Thoracic aorta (tissue), 2 donors: ENCODE measurements at places on chromosomes 7 and 10. TPM values are rescaled to one million over a fixed set of nuclear protein-coding genes. Genes with fewer than 3 reads are reported as not detected.
A peak's percentile ranks its signal among the peaks of the same experiment; 100 is the strongest.

DNA sequence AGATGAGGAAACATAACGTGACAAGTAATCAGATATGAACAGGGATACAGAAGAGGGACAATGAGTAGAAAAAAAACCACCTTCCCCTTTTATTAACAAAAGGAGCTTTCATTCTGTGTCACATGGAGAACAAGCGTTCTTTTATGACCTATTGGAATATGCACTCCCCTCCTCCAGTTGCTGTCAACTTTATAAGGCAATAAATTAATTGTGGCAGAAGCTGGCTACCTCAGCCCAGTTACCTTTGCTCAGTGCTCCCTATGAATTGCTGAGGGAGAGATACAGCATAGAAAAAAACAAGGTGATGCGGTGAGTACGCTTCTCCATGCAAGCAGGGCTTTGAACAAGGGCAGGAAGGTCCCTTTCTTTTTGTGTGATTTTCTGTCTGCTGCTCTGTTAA lies at the start of gene MGAM2:
MGAM2 (plus strand) TSS at position 220 of the 400 bp plus-strand sequence. CDS start 5,156 bp downstream, outside the sequence.
- no peaks in the 10 kb centered on the region for H3K27me3 ChIP-seq
- DNase-seq = no peak
- H3K4me3 ChIP-seq = no peak within 1 kb of the TSS
- H3K4me1 ChIP-seq = no peaks in the 10 kb centered on the region
- no peak within 1 kb of the TSS for H3K27ac ChIP-seq

DNA sequence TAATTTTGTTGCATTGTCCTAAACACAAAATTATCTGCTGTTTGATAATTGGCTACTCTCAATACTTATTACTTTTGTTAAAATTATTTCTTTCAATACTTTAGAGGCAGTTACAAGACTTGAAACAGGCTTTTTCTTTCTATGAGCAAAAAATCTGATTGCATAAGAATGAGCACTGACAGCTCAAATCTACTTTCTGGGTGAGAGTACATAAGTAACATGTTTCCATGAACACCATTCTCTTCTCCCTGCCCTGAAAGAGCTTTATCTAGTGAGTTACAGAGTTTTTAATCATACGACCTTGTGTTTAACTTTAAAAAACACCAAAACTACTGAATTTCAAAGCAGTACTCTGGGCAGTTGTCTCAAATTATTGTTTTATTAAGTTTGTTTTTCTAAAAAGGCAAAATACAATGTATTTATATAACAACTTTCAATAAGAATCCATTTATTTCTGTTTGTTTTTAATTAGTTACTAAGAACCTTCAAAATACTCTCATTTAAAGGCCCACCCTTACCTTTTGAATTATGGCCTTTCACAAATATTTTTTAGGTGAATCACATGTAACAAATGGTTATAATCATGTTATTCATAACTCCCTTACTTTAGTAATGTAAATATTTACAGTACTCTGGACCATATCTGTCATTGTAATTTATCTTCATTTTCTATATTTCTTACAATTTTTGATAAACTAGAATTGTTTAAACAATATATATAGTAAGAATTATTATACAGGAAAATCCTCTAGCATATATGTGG lies 23.0 kb upstream of the TFAM start:
- no peak for DNase-seq
- H3K27ac ChIP-seq = no peak overlapping the region
- H3K27me3 ChIP-seq = no peaks in the 10 kb centered on the region
- peaks cover 3% of the 10 kb centered on the region for H3K4me1 ChIP-seq
- no peak overlapping the region for H3K4me3 ChIP-seq

OLAH gene
- 2.5 TPM for total RNA-seq

NME8 gene
- total RNA-seq = not detected

- H3K27me3 ChIP-seq = no peaks in the 10 kb centered on the region
- no peak overlapping the region for H3K27ac ChIP-seq
- no peak for DNase-seq
- peaks cover 5% of the 10 kb centered on the region for H3K4me1 ChIP-seq
- no peak overlapping the region for H3K4me3 ChIP-seq
- peaks cover 14% of the 10 kb centered on the region for H3K36me3 ChIP-seq
Measured at GRCh38 chr7:92042056-92042737, 92.1 kb downstream of the CYP51A1 start.

GRCh38 chr7:110358028-110358427 lies 732.9 kb upstream of the LRRN3 start:
- no peak overlapping the region for H3K4me3 ChIP-seq
- H3K4me1 ChIP-seq = no peaks in the 10 kb centered on the region
- no peak overlapping the region for H3K27ac ChIP-seq
- no peaks in the 10 kb centered on the region for H3K36me3 ChIP-seq

- H3K4me3 ChIP-seq = no peak overlapping the region
- peaks cover 12% of the 10 kb centered on the region for H3K36me3 ChIP-seq
- H3K4me1 ChIP-seq = peaks cover 22% of the 10 kb centered on the region
- H3K27me3 ChIP-seq = no peaks in the 10 kb centered on the region
Measured at GRCh38 chr7:783556-784490, 48.5 kb upstream of the SUN1 start.

- H3K4me1 ChIP-seq = no peaks in the 10 kb centered on the region
- no peak overlapping the region for H3K27ac ChIP-seq
- no peaks in the 10 kb centered on the region for H3K36me3 ChIP-seq
Measured at GRCh38 chr7:93310346-93310745, 78.2 kb downstream of the VPS50 start.

ENTPD1 gene
- 32.1 TPM for total RNA-seq

CYP2C18 gene
- total RNA-seq = not detected

GRCh38 chr10:35913628-35914027 lies 271.5 kb upstream of the FZD8 start:
- no peak overlapping the region for H3K4me3 ChIP-seq
- H3K4me1 ChIP-seq = peaks cover 8% of the 10 kb centered on the region
- H3K27ac ChIP-seq = no peak overlapping the region
- no peaks in the 10 kb centered on the region for H3K27me3 ChIP-seq

BMPR1A gene
- total RNA-seq = 130 TPM

DNA sequence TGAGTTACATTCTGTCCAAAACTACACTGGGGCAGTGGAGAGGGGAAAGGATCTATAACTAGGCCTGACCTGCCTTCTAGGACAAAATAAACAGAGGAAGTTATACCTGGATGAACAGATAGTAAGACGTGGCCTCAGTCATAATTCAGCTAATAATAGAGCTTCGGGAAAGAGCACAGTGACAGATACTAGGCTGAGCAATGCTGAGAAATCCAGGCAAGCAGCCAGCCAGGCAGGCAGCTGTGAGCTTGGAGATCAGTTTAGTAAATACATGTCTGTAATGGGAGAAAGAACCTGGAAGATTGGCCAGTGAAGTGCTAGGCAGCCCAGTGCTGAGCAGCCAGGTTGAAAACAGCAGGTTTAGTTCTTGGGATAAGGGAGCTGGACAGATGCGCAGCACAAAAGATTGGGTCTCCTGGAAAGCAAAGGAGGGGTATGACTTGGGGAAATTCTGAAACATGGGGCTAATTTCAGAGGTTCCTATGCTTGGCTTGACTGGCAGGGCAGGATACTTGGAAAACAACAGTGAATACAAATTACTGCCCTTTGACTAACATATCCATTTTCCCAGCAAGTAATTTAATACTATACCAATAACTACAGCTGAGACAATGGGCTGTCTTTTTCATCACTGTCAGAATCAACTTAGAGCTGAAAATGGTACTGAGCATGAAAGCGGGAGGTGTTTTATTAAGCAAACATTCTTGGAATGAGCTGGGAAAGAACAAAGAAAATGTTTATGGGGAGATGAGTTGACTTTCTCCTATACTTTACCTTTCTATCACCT lies 140.8 kb downstream of the DGKB start:
- H3K4me1 ChIP-seq = no peaks in the 10 kb centered on the region
- no peaks in the 10 kb centered on the region for H3K27me3 ChIP-seq
- no peaks in the 10 kb centered on the region for H3K36me3 ChIP-seq
- H3K4me3 ChIP-seq = no peak overlapping the region

ITPRID1 gene
- not detected for total RNA-seq

DNA sequence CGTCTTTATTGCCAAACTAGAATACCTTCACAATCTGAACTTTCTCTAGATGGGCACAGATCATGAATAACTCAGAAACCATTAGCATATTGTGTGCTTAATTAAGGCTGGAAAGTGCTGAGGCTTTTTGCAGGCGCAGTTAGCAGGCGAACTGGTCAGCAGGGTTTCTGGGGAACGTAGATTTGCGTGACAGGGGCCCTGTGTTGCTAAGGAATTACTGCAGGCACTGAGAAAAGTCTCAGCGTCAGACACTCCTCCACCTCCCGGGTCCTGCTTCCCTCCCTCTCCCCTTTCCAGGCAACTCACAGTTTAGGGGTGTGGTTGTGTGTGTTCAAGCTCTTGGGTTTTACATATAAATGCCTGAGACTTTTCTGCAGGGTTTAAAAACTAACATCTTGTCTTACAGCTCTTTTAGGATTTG lies 2.2 kb downstream of the MAP3K8 start:
- no peak for DNase-seq
- peak overlapping the region; percentile 98 for H3K27ac ChIP-seq
- H3K4me1 ChIP-seq = peaks cover 32% of the 10 kb centered on the region
- H3K36me3 ChIP-seq = peaks cover 10% of the 10 kb centered on the region
- peak overlapping the region; percentile 97 for H3K4me3 ChIP-seq

LAMB4 gene
- total RNA-seq = 0.14 TPM

ARMC3 gene
- not detected for total RNA-seq

ZNF394 gene
- total RNA-seq = 54.9 TPM

OGDHL gene
- not detected for total RNA-seq

HELLS gene
- 4.9 TPM for total RNA-seq

DNA sequence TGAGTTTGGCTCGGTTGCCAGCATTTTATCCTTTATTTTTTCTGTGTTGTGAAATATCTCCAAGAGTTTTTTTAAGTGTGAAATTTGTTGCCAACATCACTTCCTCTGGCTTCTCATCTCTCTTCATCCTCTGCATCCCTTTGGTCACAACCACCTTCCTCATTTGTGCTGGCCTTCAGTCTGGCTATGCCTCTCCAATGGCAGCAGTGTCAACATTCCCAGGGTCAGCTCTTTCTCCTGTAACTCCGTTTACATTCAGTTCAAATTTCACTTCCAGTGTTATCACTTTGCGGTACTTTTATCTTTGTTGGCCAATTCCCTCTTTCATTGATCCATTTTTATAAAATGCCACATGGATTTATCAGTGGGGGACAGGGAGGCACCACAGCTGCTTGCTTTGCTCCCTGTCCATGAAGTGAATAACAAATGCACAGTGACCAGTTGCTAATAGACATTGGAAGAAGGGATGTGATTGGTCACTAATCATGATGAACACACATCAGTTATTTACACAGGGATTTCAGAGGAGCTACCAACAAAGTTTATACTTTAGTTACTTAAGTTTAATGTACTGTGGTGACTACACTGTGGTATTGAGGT lies 311.4 kb upstream of the LRGUK start:
- no peaks in the 10 kb centered on the region for H3K4me1 ChIP-seq
- no peak for DNase-seq

- no peak for DNase-seq
- H3K4me1 ChIP-seq = peaks cover 15% of the 10 kb centered on the region
- H3K27ac ChIP-seq = no peak overlapping the region
- no peaks in the 10 kb centered on the region for H3K27me3 ChIP-seq
Measured at GRCh38 chr7:149886018-149886415, 12.2 kb downstream of the ATP6V0E2 start.

- no peaks in the 10 kb centered on the region for H3K36me3 ChIP-seq
- H3K4me1 ChIP-seq = no peaks in the 10 kb centered on the region
- no peak overlapping the region for H3K4me3 ChIP-seq
- H3K27me3 ChIP-seq = no peaks in the 10 kb centered on the region
Measured at GRCh38 chr10:81696609-81697388, 178.2 kb upstream of the NRG3 start.

- peak overlapping the region; percentile 80 for H3K27ac ChIP-seq
- H3K4me3 ChIP-seq = peak overlapping the region; percentile 61
- H3K36me3 ChIP-seq = no peaks in the 10 kb centered on the region
- H3K4me1 ChIP-seq = peaks cover 46% of the 10 kb centered on the region
Measured at GRCh38 chr7:116271963-116272886, 61.9 kb downstream of the TES start.

C7orf33 gene
- not detected for total RNA-seq

DNA sequence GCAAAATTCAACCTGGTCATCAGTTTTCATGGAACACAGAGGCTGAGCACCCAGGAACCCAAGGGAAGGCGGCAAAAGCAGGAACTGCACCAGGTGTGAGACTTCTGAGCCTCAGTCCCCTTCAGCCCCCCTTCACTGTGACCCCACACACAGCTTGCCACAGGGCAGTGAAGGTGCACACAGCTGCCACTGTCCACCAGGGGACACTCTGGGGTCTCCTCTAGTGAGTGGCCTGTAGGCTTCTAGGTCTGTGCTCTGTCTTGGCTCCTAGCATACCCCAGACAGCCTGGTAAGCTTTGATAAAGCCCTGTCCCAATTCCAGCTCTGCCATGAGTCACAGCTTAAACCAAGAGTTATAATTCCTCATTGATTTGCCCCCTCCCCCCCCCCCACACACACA lies 12.1 kb downstream of the KCNH2 start:
- H3K4me3 ChIP-seq = no peak overlapping the region
- H3K4me1 ChIP-seq = no peaks in the 10 kb centered on the region
- no peak overlapping the region for H3K27ac ChIP-seq
- H3K27me3 ChIP-seq = no peaks in the 10 kb centered on the region
- no peak for DNase-seq
